T-helper 9 cell (primary cell): ENCODE measurements at places on chromosomes 5 and 9.

DNA sequence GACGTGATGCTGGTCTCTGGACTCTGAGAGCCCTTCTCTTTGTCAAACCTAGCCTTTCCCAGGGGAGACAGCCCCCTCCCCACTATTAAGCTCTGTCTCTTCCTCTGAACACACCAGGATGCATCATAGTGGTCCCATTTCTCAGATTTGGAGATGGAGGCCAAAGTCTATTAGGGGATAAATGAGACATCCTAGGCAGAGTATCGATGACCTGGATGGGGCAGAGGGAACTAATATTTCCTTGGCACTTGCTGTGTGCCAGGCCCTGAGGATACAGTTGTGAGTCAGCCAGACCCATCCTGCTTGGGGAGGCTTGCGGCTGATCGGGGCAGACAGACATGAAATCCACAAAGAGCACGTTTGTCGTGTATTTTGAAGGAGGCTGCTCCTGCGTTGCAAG is 5.2 kb downstream of the DNM1 start:
- no peak for DNase-seq

DNA sequence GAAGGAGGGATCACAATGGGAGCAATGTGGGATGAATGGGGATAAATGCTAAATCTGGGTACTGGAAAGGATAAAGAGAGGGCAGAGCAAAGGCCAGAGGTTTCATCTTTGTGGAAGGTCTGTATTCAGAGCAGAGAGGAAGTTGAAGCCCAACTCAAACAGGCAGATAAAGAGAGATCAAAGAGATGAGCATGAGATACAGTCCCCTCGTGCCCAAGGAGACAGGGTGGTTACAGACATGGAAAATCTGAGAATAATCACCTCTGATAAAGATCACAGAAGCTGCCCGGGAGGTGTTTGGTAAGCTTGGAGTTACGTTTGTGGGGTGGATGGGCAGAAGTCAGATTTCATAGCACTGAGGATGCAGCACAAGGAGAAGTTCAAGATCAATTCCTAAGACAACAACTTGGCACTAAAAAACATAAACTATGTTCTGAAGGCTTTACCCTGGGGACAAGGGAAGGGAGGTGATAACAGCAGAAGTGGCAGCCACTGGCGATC is 459 bp upstream of the ERAP2 start:
- DNase-seq: no peak

DNA sequence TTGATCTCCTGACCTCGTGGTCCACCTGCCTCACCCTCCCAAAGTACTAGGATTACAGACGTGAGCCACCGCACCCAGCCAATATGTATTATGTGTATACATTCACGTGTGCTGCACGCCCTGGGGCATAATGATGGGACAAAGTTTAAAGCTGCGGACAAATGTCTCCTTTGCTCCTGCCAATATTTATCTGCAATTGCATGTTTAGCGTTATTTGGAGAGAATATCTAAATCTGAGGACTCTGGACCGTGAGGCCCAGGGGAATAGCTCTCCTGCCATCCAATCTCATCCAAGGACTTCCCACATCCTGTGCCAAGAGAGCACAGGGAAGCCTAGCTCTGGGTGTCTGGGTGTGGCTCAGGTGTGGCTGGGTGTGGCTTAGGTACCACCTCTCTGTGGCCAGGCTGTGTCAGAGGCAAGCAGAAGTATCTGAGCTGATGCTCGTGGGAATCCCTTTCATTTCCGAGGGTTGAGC is 6.9 kb upstream of the BOD1 start:
- no peak for DNase-seq

DNA sequence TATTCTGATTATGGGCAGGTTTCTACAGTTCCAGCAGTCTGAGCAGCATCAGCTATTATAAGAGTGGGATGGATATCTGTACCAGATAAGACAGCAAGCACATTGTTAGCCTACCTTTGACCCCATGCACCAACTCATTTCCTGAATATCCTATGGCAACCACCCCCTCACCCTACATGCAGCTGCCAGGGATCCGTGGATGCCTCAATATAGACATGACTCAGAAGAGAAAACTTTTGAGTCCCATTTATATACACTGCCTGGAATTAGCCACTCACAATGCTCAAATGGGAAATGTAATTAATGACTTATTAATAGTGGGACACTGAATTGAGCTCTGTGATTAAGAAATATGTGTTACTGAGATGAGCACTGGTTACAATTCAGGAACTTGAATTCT is 124.4 kb downstream of the SSBP2 start:
- DNase-seq: no peak

- no peak for DNase-seq
Observed at GRCh38 chr9:130305381-130305780, 39.8 kb downstream of the HMCN2 start.

DNA sequence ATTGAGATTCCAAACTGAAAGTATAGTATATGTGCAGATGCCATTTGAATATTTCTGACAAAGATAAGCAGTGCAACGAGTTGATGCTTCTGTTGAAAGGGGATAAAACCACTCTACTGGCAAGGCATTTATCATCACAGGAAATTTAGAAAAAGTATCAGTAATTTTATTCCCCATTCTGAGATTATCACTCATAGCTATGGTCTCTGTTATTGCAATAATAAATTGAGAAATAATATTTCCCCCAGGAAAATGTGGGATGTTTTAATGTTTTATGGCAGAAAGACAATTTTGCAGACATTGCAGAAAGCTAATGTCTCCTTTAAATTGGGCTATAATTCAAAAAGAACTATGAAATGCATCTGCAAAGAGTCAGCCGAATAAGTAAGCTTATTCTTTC is 1612.7 kb upstream of the ACO1 start:
- no peak for DNase-seq

- no peak for DNase-seq
Observed at GRCh38 chr5:9401786-9402472, 143.9 kb downstream of the SEMA5A start.
